Panc1 (cell line): ENCODE measurements at places on chromosomes 6 and 20. TPM values are rescaled to one million over a fixed set of nuclear protein-coding genes. Genes with fewer than 3 reads are reported as not detected.

L3MBTL1 gene
- total RNA-seq = 24.9 TPM

SLC17A1 gene
- not detected for total RNA-seq

EYS gene
- not detected for total RNA-seq

RNF217 gene
- 37.7 TPM for total RNA-seq

GPX5 gene
- total RNA-seq = not detected

RHAG gene
- total RNA-seq = 0.23 TPM

RRAGD gene
- total RNA-seq = 27.8 TPM

GSTA3 gene
- total RNA-seq = not detected

NHSL1 gene
- total RNA-seq = 20.6 TPM

RAD21L1 gene
- total RNA-seq = 1.0 TPM

CLPSL1 gene
- total RNA-seq = not detected

PKHD1 gene
- not detected for total RNA-seq

TRIM15 gene
- total RNA-seq = 0.13 TPM

PNPLA1 gene
- not detected for total RNA-seq

CTAGE9 gene
- total RNA-seq = 0.15 TPM

SLC22A23 gene
- total RNA-seq = 4.5 TPM

FGD2 gene
- 0.10 TPM for total RNA-seq

NFKBIE gene
- 24.9 TPM for total RNA-seq

SOD2 gene
- 180 TPM for total RNA-seq

FUT9 gene
- total RNA-seq = not detected

AGPAT4 gene
- total RNA-seq = 12.9 TPM

RTN4IP1 gene
- 9.4 TPM for total RNA-seq

ERVFRD-1 gene
- not detected for total RNA-seq

F13A1 gene
- 0.26 TPM for total RNA-seq

SPAG4 gene
- total RNA-seq = 17.6 TPM

CBFA2T2 gene
- total RNA-seq = 16.3 TPM

PDE7B gene
- 0.03 TPM for total RNA-seq

MYBL2 gene
- total RNA-seq = 138 TPM

PSORS1C2 gene
- total RNA-seq = not detected

C20orf202 gene
- not detected for total RNA-seq

ECT2L gene
- total RNA-seq = not detected

PRL gene
- not detected for total RNA-seq

TRAPPC3L gene
- total RNA-seq = not detected

SLC26A8 gene
- total RNA-seq = not detected

SLC16A10 gene
- 0.18 TPM for total RNA-seq

SIM1 gene
- not detected for total RNA-seq

LY86 gene
- not detected for total RNA-seq

REM1 gene
- not detected for total RNA-seq

NKX2-2 gene
- not detected for total RNA-seq

BEND6 gene
- 8.0 TPM for total RNA-seq

COL21A1 gene
- 3.3 TPM for total RNA-seq

PLAGL2 gene
- total RNA-seq = 40.6 TPM

BMP2 gene
- total RNA-seq = 0.23 TPM

LY6G6C gene
- 0.23 TPM for total RNA-seq
